Type B pancreatic cell (in vitro differentiated cells): ENCODE measurements at places on chromosomes 7 and 10. TPM values are rescaled to one million over a fixed set of nuclear protein-coding genes. Genes with fewer than 3 reads are reported as not detected.

FAM200A gene
- 10.2 and 10.8 TPM in 2 replicates for total RNA-seq

SPDYE8 gene
- total RNA-seq: not detected in 2 replicates

CYP26A1 gene
- 1.1 and 4.2 TPM in 2 replicates for total RNA-seq

MICALL2 gene
- 5.6 and 12.3 TPM in 2 replicates for total RNA-seq

PNLIP gene
- total RNA-seq: not detected in 2 replicates

RAPGEF5 gene
- 11.7 and 13.3 TPM in 2 replicates for total RNA-seq

NXPH1 gene
- 0.29 and 0.33 TPM in 2 replicates for total RNA-seq

FGF8 gene
- 3.8 TPM in 1 of 2 replicates, not detected in the other for total RNA-seq

TAS2R5 gene
- total RNA-seq: 2.5 and 3.3 TPM in 2 replicates

MAT1A gene
- 0.12 and 0.63 TPM in 2 replicates for total RNA-seq

PLAU gene
- total RNA-seq: 3.5 and 5.5 TPM in 2 replicates

ACTR3C gene
- total RNA-seq: 4.8 and 8.7 TPM in 2 replicates

EGR2 gene
- 17.6 and 26.7 TPM in 2 replicates for total RNA-seq

WEE2 gene
- not detected in 2 replicates for total RNA-seq

TRPV5 gene
- total RNA-seq: not detected in 2 replicates

BTBD16 gene
- total RNA-seq: 0.29 and 0.46 TPM in 2 replicates

MRPS24 gene
- 96.6 and 101 TPM in 2 replicates for total RNA-seq

SPDYE5 gene
- total RNA-seq: not detected in 2 replicates

IQUB gene
- total RNA-seq: 1.2 and 2.1 TPM in 2 replicates

GHRHR gene
- total RNA-seq: not detected in 2 replicates

ZNF12 gene
- total RNA-seq: 28.3 and 30.9 TPM in 2 replicates

PHKG1 gene
- 1.8 TPM in 1 of 2 replicates, not detected in the other for total RNA-seq

HUS1 gene
- total RNA-seq: 26.4 and 34.5 TPM in 2 replicates

TCERG1L gene
- 2.7 and 4.2 TPM in 2 replicates for total RNA-seq

PCLO gene
- total RNA-seq: 6.7 and 9.5 TPM in 2 replicates

STAG3 gene
- total RNA-seq: 1.6 and 1.7 TPM in 2 replicates

EPHB6 gene
- total RNA-seq: 8.4 and 8.8 TPM in 2 replicates

MALRD1 gene
- total RNA-seq: 1.4 and 1.8 TPM in 2 replicates

ZNF365 gene
- 0.38 and 0.63 TPM in 2 replicates for total RNA-seq

DKK1 gene
- 6.9 and 33.2 TPM in 2 replicates for total RNA-seq

CD36 gene
- 6.7 and 32.2 TPM in 2 replicates for total RNA-seq

CFAP70 gene
- 4.9 and 9.7 TPM in 2 replicates for total RNA-seq

TCAF1 gene
- total RNA-seq: 50.0 and 71.2 TPM in 2 replicates

KCNK18 gene
- not detected in 2 replicates for total RNA-seq

CHAT gene
- total RNA-seq: 0.34 and 0.62 TPM in 2 replicates

GNG11 gene
- total RNA-seq: 6.7 TPM in 1 of 2 replicates, not detected in the other

GLI3 gene
- total RNA-seq: 58.0 and 141 TPM in 2 replicates

ASB10 gene
- total RNA-seq: not detected in 2 replicates

TRIM50 gene
- total RNA-seq: 0.76 and 4.6 TPM in 2 replicates

SMARCD3 gene
- 20.0 and 58.4 TPM in 2 replicates for total RNA-seq

CLDN3 gene
- total RNA-seq: 13.6 and 41.7 TPM in 2 replicates

VWDE gene
- total RNA-seq: 1.0 and 2.1 TPM in 2 replicates

ARHGAP12 gene
- 30.4 and 39.5 TPM in 2 replicates for total RNA-seq

AKR1B15 gene
- total RNA-seq: 0.63 and 1.0 TPM in 2 replicates

TRIL gene
- total RNA-seq: 3.9 and 42.9 TPM in 2 replicates

DNAH11 gene
- total RNA-seq: 1.0 and 3.2 TPM in 2 replicates

HIP1 gene
- total RNA-seq: 11.1 and 33.8 TPM in 2 replicates

MSMB gene
- 5.6 and 7.7 TPM in 2 replicates for total RNA-seq

UMAD1 gene
- total RNA-seq: 9.0 and 10.5 TPM in 2 replicates

LSM5 gene
- total RNA-seq: 46.9 and 67.5 TPM in 2 replicates

ASB13 gene
- 13.9 and 28.2 TPM in 2 replicates for total RNA-seq

ACBD7 gene
- total RNA-seq: 0.76 and 4.3 TPM in 2 replicates

OPN1SW gene
- total RNA-seq: not detected in 2 replicates

CTAGE4 gene
- 2.5 and 4.7 TPM in 2 replicates for total RNA-seq
